ENCODE measurements at places on chromosomes 6 and 20. TPM values are rescaled to one million over a fixed set of nuclear protein-coding genes. Genes with fewer than 3 reads are reported as not detected.
A peak's percentile ranks its signal among the peaks of the same experiment; 100 is the strongest.

- H3K27me3 ChIP-seq: no peaks in the 10 kb centered on the region
- H3K4me3 ChIP-seq: no peak overlapping the region
- peaks cover 10% of the 10 kb centered on the region for H3K4me1 ChIP-seq
- H3K36me3 ChIP-seq: no peaks in the 10 kb centered on the region
- no peak overlapping the region for H3K27ac ChIP-seq
Measured at GRCh38 chr6:170236131-170236836, 54.6 kb downstream of the DLL1 start.

DNA sequence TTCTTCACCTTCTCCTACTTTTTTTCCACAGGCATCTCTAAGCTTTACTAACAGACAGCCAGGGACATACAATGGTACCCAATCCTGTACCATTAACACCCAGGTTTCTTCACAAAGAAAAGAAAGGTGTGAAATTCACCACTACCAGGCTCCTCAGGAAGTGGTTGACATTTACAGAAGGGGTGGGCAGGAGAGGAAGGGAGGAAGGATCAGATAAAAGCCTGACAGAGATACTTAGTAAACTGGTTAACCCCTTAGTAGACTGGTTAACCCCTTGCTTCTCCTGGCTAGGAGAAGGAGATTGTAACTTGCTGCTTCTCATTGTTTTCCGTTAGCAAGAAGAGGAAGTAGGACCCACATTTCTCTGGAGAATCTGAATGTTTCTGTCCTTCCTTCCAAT, 7.2 kb downstream of the SAMD3 start:
- H3K27me3 ChIP-seq: no peaks in the 10 kb centered on the region
- H3K27ac ChIP-seq: no peak overlapping the region
- no peaks in the 10 kb centered on the region for H3K36me3 ChIP-seq

- no peak for DNase-seq
- H3K27ac ChIP-seq: no peak overlapping the region
- no peak overlapping the region for H3K4me3 ChIP-seq
Measured at GRCh38 chr6:56963043-56963442, 8.1 kb downstream of the BEND6 start.

- DNase-seq: no peak
- H3K4me1 ChIP-seq: no peaks in the 10 kb centered on the region
- no peaks in the 10 kb centered on the region for H3K27me3 ChIP-seq
- no peaks in the 10 kb centered on the region for H3K36me3 ChIP-seq
Measured at GRCh38 chr20:62987114-62987513, 19.6 kb downstream of the BHLHE23 start.

DNA sequence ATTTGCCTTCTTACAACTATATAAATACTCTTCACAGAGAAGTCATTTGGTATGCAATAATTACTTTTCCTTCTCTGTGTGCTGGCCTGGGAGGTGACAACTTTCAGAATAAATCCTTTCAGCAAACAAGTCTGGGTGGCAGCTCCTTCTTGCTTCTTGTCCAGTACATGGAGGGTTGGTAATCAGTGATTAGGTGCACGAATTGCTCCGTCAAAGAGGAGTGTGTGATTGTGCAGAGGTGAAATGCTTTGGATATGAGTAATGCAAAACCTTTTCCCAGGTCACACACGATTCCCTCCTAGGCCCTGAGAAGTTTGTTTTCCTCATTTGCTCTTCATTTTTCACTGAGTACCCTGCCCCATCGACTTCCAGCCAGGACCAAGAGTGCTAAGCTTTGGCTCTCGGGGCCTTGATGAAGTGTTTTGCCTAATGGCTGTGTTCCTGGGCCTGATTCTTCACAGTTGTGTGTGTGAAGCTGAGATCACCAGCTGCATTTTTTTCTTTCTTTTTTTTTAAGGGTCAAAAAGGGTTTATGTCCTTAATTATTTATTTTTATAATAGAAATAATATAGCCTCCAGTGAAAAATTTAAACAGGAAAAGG, 216.5 kb downstream of the ZMYND8 start:
- H3K4me3 ChIP-seq: no peak overlapping the region
- H3K4me1 ChIP-seq: no peaks in the 10 kb centered on the region
- H3K36me3 ChIP-seq: no peaks in the 10 kb centered on the region
- no peak overlapping the region for H3K27ac ChIP-seq
- DNase-seq: no peak

GRCh38 chr6:125031385-125031784, 69.1 kb downstream of the RNF217 start:
- no peak overlapping the region for H3K4me3 ChIP-seq
- H3K36me3 ChIP-seq: no peaks in the 10 kb centered on the region
- no peaks in the 10 kb centered on the region for H3K4me1 ChIP-seq

GRCh38 chr6:20589266-20589665, 55.0 kb downstream of the CDKAL1 start:
- H3K36me3 ChIP-seq: no peaks in the 10 kb centered on the region
- no peaks in the 10 kb centered on the region for H3K27me3 ChIP-seq
- DNase-seq: no peak

DNA sequence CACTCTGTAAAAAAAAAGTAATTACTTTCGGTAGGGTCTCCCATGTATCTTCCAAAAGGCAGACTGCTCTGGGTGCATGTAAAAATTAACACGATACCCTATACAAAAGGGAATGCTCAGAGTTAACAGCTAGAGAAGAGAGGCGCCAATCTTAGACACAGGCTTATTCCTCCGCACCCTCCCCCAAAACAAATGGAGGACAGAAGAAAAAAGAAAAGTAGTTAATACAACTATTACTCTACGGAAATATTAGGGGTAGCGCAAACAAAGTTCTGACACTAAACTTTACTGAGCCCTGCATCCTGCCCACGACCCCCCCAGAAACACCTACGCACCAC, 331 bp upstream of the UFL1 start:
- no peak for DNase-seq
- H3K27ac ChIP-seq: peak overlapping the region; percentile 89

GRCh38 chr6:81787313-81788068, 35.0 kb upstream of the TENT5A start:
- no peak overlapping the region for H3K27ac ChIP-seq
- no peaks in the 10 kb centered on the region for H3K36me3 ChIP-seq
- no peaks in the 10 kb centered on the region for H3K27me3 ChIP-seq
- no peak overlapping the region for H3K4me3 ChIP-seq

GRCh38 chr6:73579851-73580246, 59.0 kb upstream of the EEF1A1 start:
- peak overlapping the region; percentile 97 for H3K27ac ChIP-seq
- H3K4me1 ChIP-seq: peaks cover 27% of the 10 kb centered on the region
- no peaks in the 10 kb centered on the region for H3K27me3 ChIP-seq

DNA sequence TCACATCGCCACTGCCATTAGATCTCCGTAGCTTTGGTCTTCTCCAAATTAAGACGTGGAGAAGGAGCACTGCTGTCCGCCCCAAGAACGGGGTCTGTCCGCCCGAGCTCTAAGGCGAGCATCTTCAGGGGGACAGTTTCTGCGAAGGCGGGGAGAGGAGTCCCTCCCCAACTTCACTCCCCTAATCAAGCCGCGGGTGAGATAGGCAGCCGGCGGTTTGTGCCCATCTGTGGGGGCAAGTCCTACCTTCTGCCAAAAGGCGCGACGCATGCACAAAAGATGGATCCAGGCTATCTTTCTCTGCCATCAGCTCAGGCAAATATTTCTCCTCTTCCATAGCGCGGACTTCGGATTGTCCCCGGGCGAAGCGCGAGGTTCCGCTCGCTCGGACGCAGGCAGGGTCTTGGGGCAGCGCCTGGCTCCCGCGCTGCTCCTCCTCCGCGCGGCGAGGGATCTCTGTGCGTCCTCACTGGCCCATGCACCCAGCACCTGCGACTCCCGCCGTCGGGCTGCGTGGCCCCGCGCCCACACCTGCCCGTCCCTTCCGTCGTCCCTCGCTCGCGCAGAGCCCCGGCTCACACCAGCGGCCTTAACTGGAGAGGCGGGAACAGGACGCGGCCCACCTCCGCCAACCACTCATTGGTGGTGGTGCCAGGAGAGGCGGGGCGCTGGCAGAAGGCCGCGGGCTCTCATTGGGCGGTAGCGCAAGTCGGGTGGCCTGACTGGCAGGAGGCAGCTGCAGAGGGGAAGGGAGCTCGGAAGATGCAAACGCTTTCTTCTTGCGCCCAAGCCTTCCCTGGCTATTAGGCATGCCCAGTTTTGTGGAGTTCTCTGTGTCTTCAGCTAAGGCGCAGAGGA, at the start of gene KHDRBS2:
Gene KHDRBS2 (minus strand): TSS at position 614 of the 858 bp plus-strand sequence.
- no peaks in the 10 kb centered on the region for H3K4me1 ChIP-seq
- no peaks in the 10 kb centered on the region for H3K27me3 ChIP-seq
- H3K36me3 ChIP-seq: no peaks in the 10 kb centered on the region
- H3K4me3 ChIP-seq: peak within 1 kb of the TSS; percentile 92
- H3K27ac ChIP-seq: peak within 1 kb of the TSS; percentile 55
- DNase-seq: peak; percentile 89

DNA sequence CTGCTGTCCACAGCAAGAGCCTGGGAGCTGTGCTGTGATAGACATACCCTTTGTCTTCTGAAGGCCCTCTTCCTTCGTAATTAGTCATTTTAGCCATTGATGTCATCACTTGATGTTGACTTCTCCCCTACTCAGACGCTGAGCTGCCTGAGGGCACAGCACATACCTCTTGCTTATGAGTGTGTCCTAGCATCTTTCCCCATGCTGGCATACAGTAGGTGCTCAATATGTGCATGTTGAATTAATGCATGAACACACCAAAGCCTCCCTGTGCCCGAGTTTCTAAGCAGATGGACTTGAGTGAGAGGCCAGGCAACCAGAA, 35.8 kb upstream of the FAM83D start:
- H3K4me3 ChIP-seq: no peak overlapping the region
- no peaks in the 10 kb centered on the region for H3K27me3 ChIP-seq

- DNase-seq: no peak
- no peaks in the 10 kb centered on the region for H3K4me1 ChIP-seq
- no peaks in the 10 kb centered on the region for H3K27me3 ChIP-seq
- H3K36me3 ChIP-seq: peaks cover 9% of the 10 kb centered on the region
Measured at GRCh38 chr6:37287519-37288157, 29.7 kb upstream of the TMEM217 start.

DNA sequence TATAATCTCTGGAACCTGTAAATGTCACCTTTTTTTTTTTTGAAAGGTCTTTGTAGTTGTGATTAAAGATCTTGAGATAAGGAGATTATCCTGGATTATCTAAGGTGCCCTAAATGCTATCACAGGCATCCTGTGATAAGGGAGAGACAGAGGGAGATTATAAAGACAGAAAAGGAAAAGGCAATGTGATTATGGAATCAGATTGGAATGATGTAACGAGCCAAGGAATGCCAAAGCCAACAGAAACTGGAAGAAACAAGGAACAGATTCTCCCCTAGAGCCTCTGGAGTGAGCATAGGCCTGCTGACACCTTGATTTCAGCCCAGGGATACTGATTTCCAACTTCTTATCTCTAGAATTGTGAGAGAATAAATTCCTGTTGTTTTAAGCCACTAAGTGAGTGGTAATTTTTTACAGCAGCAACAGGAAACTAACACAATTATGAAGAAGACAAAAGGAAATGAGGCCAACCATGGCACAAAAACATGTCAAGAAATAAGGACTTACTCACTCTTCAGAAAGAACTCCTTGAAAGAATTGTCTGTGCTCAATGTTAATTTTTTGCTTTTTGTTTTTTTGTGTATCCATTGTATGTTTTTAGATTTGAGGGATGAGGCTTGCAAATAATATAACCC, 82.7 kb downstream of the CFAP61 start:
- no peak overlapping the region for H3K4me3 ChIP-seq
- no peaks in the 10 kb centered on the region for H3K27me3 ChIP-seq

DNA sequence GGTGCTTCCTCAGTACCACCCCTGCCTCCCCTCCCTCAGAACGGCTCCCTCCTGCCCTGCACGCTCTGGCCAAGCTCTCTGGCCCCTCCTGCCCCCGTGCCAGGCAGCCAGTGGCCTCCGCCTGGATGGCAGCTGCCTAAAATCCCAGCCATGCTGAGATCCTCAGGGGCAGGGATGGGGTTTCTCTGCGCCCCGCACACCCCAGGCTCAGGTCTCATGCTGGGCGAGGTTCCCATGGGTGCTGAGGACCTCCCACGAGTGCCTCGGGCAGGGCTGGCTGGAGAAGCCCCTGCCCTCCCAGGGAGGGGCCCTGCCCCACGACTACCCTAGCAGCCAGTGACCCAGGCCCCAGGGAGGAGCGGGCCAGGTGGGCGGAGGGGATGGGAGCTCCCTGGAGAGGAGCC, 2.7 kb downstream of the PTK6 start:
- H3K36me3 ChIP-seq: no peaks in the 10 kb centered on the region
- no peak overlapping the region for H3K4me3 ChIP-seq
- H3K27ac ChIP-seq: no peak overlapping the region
- no peaks in the 10 kb centered on the region for H3K27me3 ChIP-seq

- H3K27ac ChIP-seq: no peak overlapping the region
- DNase-seq: no peak
- H3K36me3 ChIP-seq: no peaks in the 10 kb centered on the region
- peaks cover 5% of the 10 kb centered on the region for H3K4me1 ChIP-seq
Measured at GRCh38 chr6:45666846-45667245, 289.1 kb upstream of the SUPT3H start.

DNA sequence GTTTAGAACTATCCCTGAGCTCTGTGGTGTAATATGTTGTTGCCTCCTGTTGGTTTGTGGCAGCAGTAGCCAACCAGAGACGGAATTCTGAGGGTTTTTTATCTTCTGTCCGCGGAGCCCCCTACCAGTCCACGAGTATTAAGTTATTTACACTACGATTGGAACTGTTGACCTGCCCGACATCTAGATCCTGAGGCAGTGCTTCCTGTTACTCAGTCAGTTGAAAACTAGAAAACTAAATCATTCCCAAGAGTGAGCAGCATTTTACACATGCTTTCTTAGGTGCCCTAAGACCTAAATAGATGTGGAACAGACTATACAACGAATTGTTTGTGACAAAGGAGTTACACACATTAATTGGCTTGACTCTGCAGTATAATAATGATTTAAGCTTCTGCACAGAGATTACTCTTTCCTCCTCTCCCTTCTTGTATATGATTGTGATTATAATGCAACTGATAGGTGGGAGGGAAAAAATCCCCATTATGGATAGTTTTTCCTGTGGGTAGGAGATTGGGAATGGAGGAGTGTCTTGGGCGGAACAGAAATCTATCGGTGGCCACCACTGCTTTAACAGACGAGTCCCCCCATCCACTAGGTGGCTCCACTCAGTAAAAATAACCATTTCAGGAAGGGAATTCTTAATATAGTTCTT, 1.7 kb downstream of the LOC128125822 start:
- H3K4me3 ChIP-seq: peak overlapping the region; percentile 81
- 0 out of 2 replicates have a peak, but pooled peaks cover 2% of the 10 kb centered on the region for H3K27me3 ChIP-seq
- peaks cover 3% of the 10 kb centered on the region for H3K4me1 ChIP-seq
- DNase-seq: no peak

DNA sequence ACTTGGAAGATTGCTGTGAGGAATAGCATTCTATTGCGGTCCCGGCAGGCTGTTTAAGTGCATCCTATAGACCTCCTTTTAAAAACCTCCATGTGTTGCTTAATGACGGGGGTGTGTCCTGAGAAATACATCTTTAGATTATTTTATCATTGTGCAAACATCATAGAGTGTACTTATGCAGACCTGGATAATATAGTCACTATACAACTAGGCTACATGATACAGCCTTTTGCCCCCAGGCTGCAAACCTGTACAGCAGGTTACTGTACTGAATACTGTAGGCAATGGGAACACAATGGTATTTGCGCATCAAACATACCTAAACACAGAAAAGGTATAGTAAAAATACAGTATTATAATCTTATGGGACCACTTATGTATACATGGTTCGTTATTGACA, 175.6 kb downstream of the RNF144B start:
- no peak for DNase-seq
- H3K36me3 ChIP-seq: no peaks in the 10 kb centered on the region
- H3K4me3 ChIP-seq: no peak overlapping the region

The SCAND1 gene
- 73.1 TPM for total RNA-seq

The SLC22A2 gene
- 1.4 TPM for total RNA-seq

The ZNF165 gene
- 10.2 TPM for total RNA-seq

The VSTM2L gene
- 1.3 TPM for total RNA-seq

The SLC22A7 gene
- total RNA-seq: not detected

The FAM110A gene
- 13.1 TPM for total RNA-seq

The PLCB1 gene
- total RNA-seq: 8.6 TPM

The FAM217A gene
- not detected for total RNA-seq

The STAU1 gene
- 107 TPM for total RNA-seq

Measured in H1 (cell line).